ENCODE measurements at places on chromosomes 5 and 9. TPM values are rescaled to one million over a fixed set of nuclear protein-coding genes. Genes with fewer than 3 reads are reported as not detected.

The TTC1 gene
- total RNA-seq = 64.0 TPM

DNA sequence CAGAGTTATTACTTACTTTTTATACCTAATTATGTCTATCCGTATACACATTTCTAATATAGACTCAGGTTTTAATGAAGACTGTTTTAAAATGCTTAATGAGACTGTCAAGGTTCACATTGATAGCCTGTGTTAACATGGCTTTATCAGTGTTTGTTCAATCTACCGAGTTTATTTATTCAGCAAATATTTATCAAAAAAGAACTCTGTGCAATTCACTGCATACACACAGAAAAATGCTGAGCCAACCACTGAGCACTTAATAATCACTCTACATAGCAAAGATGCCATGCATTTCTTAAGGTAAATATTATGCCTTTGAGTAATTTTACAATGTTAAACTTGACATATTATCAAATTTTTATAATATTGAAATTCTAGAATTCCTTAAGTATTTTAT, 428.2 kb downstream of the ANXA1 start:
- H3K27ac ChIP-seq = no peak overlapping the region
- DNase-seq = no peak
- H3K4me1 ChIP-seq = no peaks in the 10 kb centered on the region
- H3K36me3 ChIP-seq = no peaks in the 10 kb centered on the region
- no peak overlapping the region for H3K4me3 ChIP-seq

The HSPB3 gene
- not detected for total RNA-seq

The CDX1 gene
- not detected for total RNA-seq

GRCh38 chr5:95615164-95615467, 4.8 kb upstream of the GPR150 start:
- H3K27ac ChIP-seq = no peak overlapping the region
- peaks cover 22% of the 10 kb centered on the region for H3K4me1 ChIP-seq
- peaks cover 15% of the 10 kb centered on the region for H3K27me3 ChIP-seq
- H3K36me3 ChIP-seq = peaks cover 21% of the 10 kb centered on the region

- H3K4me3 ChIP-seq = no peak overlapping the region
- peaks cover 16% of the 10 kb centered on the region for H3K36me3 ChIP-seq
- no peak for DNase-seq
Observed at GRCh38 chr5:43581398-43581797, 21.6 kb upstream of the NNT start.

The BNC2 gene
- total RNA-seq = not detected

The ZNF618 gene
- 0.25 TPM for total RNA-seq

The RGMB gene
- total RNA-seq = 0.39 TPM

The CNTFR gene
- not detected for total RNA-seq

GRCh38 chr5:110262749-110263148, 463.7 kb downstream of the TMEM232 start:
- H3K36me3 ChIP-seq = no peaks in the 10 kb centered on the region
- DNase-seq = no peak
- no peaks in the 10 kb centered on the region for H3K27me3 ChIP-seq
- H3K4me3 ChIP-seq = no peak overlapping the region
- no peaks in the 10 kb centered on the region for H3K4me1 ChIP-seq
- H3K27ac ChIP-seq = no peak overlapping the region

The APBB3 gene
- total RNA-seq = 17.9 TPM

DNA sequence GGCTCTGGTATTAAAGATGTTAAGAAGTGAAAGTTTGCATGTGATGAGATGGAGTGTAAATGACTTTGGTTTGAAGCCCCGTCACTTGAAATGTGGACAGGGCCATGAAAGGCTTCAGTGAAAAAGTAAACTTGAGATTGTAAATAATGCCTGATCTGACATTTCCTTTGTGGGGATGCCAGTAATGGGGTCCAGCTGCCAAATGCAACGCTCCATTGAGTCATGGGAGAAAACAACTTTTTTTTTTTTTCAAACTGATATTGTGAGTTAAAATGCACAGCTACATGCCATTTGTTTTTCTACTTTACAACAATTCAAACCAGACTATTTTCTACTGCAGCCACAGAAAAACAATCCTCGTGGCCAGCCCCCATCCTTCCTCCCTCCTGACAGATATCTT, 327.0 kb upstream of the TNC start:
- H3K27ac ChIP-seq = no peak overlapping the region
- H3K4me3 ChIP-seq = no peak overlapping the region
- no peaks in the 10 kb centered on the region for H3K4me1 ChIP-seq
- DNase-seq = no peak

The UQCRQ gene
- total RNA-seq = 412 TPM

GRCh38 chr5:133509742-133510079, 102.6 kb downstream of the FSTL4 start:
- H3K27ac ChIP-seq = no peak overlapping the region
- DNase-seq = no peak
- peaks cover 11% of the 10 kb centered on the region for H3K27me3 ChIP-seq
- H3K4me1 ChIP-seq = peaks cover 6% of the 10 kb centered on the region
- H3K36me3 ChIP-seq = no peaks in the 10 kb centered on the region

DNA sequence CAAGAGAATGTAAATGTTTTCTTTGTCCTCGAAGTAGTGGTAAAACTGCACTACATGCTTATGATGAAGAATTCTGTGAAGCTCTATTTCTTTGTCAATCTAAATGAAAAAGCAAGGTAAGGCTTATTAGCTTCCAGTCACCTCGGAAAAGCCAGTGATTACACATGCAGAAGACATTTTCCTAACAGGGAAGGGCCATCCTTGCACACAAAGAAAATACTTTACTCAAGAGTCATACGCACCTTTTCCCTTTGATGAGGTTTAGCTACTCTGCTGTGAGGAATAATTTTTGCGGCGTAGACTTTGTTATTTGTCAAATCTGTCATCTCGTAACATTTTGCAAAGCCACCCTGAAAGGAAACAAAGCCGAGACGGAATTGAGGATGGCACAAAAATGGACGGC, 1.1 kb downstream of the PLK2 start:
- H3K4me1 ChIP-seq = peaks cover 17% of the 10 kb centered on the region
- H3K27ac ChIP-seq = no peak overlapping the region
- H3K36me3 ChIP-seq = peaks cover 3% of the 10 kb centered on the region

All from activated T-helper 2 cell treated with anti-CD3 and anti-CD28 coated beads, Interferon-gamma antibody, Interleukin-2, Interleukin-4, amounts not matched to agents 10 μg/mL and 5 μg/mL and 100 μg/mL, durations not matched to agents 14 hours and 24 hours and 36 hours (primary cell).